ENCODE measurements at places on chromosomes 13 and 19. TPM values are rescaled to one million over a fixed set of nuclear protein-coding genes. Genes with fewer than 3 reads are reported as not detected.

GRCh38 chr13:73608157-73608516, 526.1 kb downstream of the KLF12 start:
- no peak overlapping the region for H3K27ac ChIP-seq
- no peak for DNase-seq
- H3K4me1 ChIP-seq = no peaks in the 10 kb centered on the region
- no peak overlapping the region for H3K4me3 ChIP-seq
- H3K36me3 ChIP-seq = no peaks in the 10 kb centered on the region

The PSG6 gene
- not detected for total RNA-seq

- H3K4me1 ChIP-seq = peaks cover 3% of the 10 kb centered on the region
- H3K4me3 ChIP-seq = peak overlapping the region; percentile 70
- H3K36me3 ChIP-seq = no peaks in the 10 kb centered on the region
Observed at GRCh38 chr19:52941941-52942385, 18.7 kb upstream of the ZNF888 start.

GRCh38 chr19:33150852-33151518, 19.1 kb downstream of the WDR88 start:
- no peaks in the 10 kb centered on the region for H3K4me1 ChIP-seq
- no peak overlapping the region for H3K4me3 ChIP-seq
- no peak overlapping the region for H3K27ac ChIP-seq
- H3K27me3 ChIP-seq = no peaks in the 10 kb centered on the region

GRCh38 chr13:113117911-113118260, 4.7 kb upstream of the F10 start:
- H3K27ac ChIP-seq = no peak overlapping the region
- no peak for DNase-seq
- no peaks in the 10 kb centered on the region for H3K36me3 ChIP-seq
- H3K4me1 ChIP-seq = no peaks in the 10 kb centered on the region

- H3K27me3 ChIP-seq = no peaks in the 10 kb centered on the region
- no peaks in the 10 kb centered on the region for H3K4me1 ChIP-seq
- no peak for DNase-seq
- no peak overlapping the region for H3K4me3 ChIP-seq
- no peak overlapping the region for H3K27ac ChIP-seq
- H3K36me3 ChIP-seq = no peaks in the 10 kb centered on the region
Observed at GRCh38 chr13:101654883-101655282, 202.4 kb downstream of the ITGBL1 start.

- peak overlapping the region; percentile 88 for H3K4me3 ChIP-seq
- no peak for DNase-seq
- no peaks in the 10 kb centered on the region for H3K27me3 ChIP-seq
- H3K27ac ChIP-seq = peak overlapping the region; percentile 61
- peaks cover 23% of the 10 kb centered on the region for H3K36me3 ChIP-seq
Observed at GRCh38 chr19:18119717-18120105, 22.1 kb downstream of the MAST3 start.

- H3K27ac ChIP-seq = no peak overlapping the region
- no peaks in the 10 kb centered on the region for H3K4me1 ChIP-seq
- no peaks in the 10 kb centered on the region for H3K36me3 ChIP-seq
- H3K4me3 ChIP-seq = no peak overlapping the region
- no peaks in the 10 kb centered on the region for H3K27me3 ChIP-seq
Observed at GRCh38 chr13:111886217-111886945, 180.6 kb upstream of the SOX1 start.

The SIGLEC6 gene
- 0.45 TPM for total RNA-seq

Data from GM12878 (cell line).